Activated CD4-positive, alpha-beta T cell treated with anti-CD3 and anti-CD28 coated beads for 4 hours (primary cell): ENCODE measurements at places on chromosomes 2 and 18.

- peak; percentile 32 for DNase-seq
These were observed 21.2 kb downstream of the SMAD4 start for GRCh38 chr18:51051105-51051712.

DNA sequence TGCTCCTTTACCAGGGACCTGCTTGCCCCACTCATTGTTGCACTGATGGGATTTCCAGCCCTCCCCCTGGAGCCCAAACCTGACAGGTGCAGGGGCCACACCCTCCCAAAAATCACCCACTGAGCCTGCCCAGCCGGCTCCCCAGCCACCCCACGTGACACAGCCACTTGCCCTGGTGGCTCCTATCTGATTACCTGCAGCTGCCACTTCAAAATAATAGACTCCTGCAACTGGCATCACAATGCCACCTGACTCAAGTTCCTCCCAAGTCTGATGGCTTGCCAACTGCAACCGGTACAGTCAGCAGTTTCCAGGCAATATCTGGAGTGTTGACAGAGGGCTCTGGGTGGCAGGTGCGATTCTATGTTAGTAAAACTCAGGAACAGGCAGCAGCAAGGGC is 66.2 kb downstream of the CRACDL start:
- no peak for DNase-seq

DNA sequence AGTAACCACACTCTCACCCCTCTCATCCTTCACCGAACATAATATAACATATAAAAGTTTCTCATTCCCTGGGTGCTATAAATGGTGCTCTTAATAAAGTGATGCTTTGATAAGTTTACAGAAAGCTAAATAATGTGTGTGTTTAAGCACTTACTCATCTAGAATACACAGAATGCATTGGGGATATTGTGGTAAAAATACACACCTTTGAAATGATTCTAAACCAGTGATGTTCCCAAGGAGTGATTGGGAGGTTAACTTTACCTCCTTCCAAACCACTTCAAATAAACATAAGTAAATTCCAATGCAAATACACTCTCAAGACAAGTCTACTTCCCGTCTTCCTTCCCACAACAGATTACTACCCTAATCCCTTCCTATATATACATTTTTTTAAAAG is 85.3 kb upstream of the TWSG1 start:
- DNase-seq: no peak

GRCh38 chr2:217158928-217159327 is 299.1 kb upstream of the TNP1 start:
- no peak for DNase-seq

DNA sequence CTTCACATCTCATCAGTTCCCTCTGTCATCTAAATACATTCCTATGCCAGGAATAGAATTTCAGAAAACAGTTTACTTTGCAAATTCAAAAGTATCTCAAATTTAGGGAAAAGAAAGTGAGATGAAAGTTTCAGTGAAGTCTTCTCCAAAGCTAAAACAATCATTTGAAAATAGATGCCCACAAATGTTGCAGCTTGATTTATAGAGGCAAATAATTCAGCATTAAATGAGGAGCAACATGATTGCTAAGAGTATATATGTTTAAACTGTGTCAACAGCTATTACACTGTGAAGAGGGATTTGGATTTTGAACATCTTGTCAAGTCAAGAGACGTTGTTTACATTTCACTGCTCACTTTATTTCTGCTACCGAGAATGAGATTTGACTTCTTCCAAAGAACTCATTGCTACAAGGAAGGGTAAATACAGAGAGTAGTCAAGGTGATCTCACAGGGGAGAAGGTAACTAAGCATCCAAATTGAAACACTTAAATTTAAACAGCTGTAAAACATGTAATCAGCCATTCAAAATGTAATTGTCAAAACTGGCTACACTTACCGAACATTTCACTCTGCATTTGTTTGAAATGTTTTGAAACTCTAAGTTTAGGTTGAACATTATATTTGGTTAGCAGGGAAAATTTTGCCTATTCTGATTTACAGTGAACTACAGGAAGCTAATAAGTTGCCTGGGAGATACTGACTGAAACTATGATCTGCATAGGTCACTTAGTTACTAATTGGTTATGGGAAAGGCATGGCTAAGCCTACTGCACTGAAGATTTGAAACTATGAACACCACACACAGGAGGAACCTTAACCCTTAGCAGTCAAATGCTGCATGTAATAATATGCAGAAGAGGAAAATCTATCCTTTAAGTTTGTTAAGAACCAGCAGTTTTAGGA is 33.2 kb upstream of the GALNT3 start:
- no peak for DNase-seq

DNA sequence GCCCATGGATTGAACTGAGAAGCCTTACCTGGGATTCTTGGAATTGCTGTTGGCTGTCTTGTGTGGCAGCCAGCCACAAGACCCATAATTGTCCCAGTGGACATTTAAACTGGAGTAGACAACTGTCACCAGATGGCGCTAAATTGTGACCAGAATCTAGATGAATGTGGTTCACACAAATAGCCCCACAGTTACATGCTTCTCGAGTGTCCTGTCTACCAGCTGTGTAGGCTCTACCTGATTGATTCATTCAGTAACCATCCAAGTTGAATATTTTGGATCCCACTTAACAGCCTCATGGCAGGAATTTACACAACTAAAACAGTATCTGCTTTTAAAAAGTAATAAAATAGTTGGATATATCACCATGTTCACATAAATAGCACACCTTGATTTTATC is 73.2 kb downstream of the MAP4K4 start:
- no peak for DNase-seq

DNA sequence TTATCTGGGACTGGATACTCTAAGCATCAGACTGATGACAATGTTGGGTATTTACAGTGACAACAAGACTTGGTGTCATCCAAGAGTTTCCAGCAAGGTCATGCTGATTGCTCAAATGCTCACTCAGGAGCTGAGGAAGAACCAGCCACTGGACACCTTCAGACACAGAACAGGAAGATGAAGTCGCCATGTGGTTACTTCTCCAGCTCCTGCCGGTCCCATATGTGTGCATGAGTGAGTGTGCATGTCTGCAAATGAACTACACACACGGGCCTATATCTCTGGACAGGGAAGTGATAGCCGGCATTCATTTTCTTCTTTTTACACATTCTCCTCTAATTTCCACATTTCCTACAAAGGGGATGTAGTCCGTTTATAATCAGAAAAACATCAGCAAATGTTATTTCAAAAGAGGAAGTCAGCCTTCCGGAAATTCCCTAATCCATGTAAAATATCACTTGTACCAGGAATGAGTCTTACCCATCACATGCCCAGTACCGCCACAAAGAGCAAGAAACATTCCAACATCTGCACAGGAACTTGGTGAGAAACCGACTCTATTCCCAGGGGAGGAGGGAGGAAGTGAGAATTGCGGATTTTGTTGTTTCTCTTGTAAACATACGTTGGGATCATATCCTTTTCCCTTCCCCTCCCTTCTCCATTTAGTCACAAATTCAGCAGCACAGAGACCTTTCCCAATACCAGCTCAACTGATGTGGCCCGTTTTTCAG is 10.8 kb downstream of the RFX8 start:
- DNase-seq: no peak

- DNase-seq: no peak
These were observed 41.1 kb downstream of the FAM124B start for GRCh38 chr2:224360801-224361251.

- no peak for DNase-seq
These were observed 107.6 kb upstream of the POU3F3 start for GRCh38 chr2:104746299-104746698.

GRCh38 chr2:134310107-134311079 is 56.5 kb downstream of the MGAT5 start:
- DNase-seq: no peak

GRCh38 chr18:44909191-44909719 is 228.6 kb downstream of the SETBP1 start:
- DNase-seq: no peak

GRCh38 chr18:5515011-5515784 is 28.6 kb downstream of the EPB41L3 start:
- no peak for DNase-seq
